ENCODE measurements at places on chromosomes 3 and 15. TPM values are rescaled to one million over a fixed set of nuclear protein-coding genes. Genes with fewer than 3 reads are reported as not detected.

The ANKDD1A gene
- polyA plus RNA-seq, result 2.3 TPM

The TMEM40 gene
- polyA plus RNA-seq, result not detected

The OR5K2 gene
- not detected for polyA plus RNA-seq

- H3K36me3 ChIP-seq, result no peaks in the 10 kb centered on the region
- no peak overlapping the region for H3K4me3 ChIP-seq
- DNase-seq, result no peak
- H3K27ac ChIP-seq, result no peak overlapping the region
These were observed 393.1 kb downstream of the PLOD2 start for GRCh38 chr3:145767909-145768308.

DNA sequence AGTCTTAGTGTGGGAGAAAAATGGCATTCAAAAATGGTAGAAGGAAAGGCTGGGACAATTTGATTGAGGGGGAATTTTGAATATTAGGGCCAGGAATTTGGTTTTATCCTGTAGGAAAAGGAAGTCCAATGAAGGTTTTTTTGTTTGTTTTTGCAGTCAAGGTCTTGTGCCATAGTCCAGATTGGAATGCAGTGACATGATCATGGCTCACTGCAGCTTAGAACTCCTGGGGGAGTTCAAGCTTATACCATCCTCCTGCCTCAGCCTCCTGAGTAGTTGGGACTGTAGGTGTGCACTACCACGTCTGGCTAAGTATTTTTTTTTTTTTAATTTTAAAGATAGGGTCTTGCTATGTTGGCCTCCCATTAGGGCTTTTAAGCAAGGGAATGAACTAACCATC is 2.6 kb upstream of the SLC6A11 start:
- no peak for DNase-seq
- no peaks in the 10 kb centered on the region for H3K4me1 ChIP-seq
- no peak overlapping the region for H3K27ac ChIP-seq
- peaks cover 2% of the 10 kb centered on the region for H3K27me3 ChIP-seq
- H3K4me3 ChIP-seq, result no peak overlapping the region
- no peaks in the 10 kb centered on the region for H3K36me3 ChIP-seq

DNA sequence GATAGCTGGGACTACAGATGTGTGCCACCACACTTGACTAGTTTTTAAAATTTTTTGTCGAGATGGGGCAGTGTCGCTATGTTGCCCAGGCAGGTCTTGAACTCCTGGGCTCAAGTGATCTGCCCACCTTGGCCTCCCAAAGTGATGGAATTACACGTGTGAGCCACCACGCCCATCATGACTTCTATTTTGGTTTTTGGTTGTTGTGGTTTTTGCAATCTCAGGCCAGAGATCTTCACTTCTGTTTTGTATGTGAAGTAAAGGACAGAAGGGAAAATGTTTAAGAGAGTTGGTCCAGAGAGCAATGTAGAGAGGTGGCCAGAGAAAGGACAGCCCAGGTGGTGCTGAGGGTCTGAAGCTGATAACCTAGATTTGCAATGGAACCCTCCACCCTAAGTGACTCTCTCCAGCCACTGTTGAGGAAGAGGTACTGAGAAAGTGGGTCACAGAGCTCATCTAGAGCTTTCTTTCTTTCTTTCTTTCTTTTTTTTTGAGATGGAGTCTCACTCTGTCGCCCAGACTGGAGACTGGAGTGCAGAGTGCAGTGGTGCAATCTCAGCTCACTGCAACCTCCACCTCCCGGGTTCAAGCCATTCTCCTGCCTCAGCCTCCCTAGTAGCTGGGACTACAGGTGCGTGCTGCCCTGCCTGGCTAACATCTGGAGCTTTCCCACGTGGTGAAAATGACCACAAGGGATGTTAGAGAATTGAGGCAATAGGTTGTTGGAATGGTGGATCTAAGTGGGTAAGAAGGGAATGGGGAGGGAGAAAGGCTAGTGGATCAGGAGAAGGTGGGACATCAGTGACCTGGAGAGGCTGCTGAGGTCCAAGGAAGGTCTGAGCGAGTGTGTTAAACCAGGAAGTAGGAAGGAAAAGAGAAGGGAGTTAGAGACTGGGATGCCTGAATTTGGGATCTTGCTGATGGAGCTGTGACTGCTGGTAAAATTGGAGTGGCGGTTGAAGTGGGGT is 22.4 kb upstream of the SEMA4B start:
- no peak for DNase-seq
- H3K36me3 ChIP-seq, result no peaks in the 10 kb centered on the region
- H3K4me1 ChIP-seq, result peaks cover 15% of the 10 kb centered on the region
- peak overlapping the region; percentile 37 for H3K4me3 ChIP-seq
- no peaks in the 10 kb centered on the region for H3K27me3 ChIP-seq
- H3K27ac ChIP-seq, result peak overlapping the region; percentile 74

DNA sequence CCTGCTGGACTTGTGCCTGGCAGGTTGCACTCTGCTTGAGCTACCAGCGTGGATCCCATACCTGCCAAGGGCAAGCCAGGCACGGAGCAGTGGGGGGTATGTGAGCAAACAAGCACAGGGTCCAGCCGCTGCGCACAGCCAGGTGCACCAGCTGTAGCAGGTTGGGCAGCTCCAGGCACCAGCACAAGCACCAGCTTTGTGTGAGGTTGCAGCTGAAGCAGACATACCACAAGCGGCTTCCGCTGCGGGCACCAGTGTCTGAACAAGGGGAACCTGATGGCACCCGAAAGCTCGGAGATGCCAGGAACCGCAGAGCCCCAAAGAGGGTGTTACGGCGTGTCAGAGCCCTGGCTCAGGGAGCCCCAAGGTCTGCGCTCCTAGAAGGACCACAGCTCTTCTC is 472.7 kb upstream of the ARL6 start:
- no peak overlapping the region for H3K27ac ChIP-seq
- peaks cover 3% of the 10 kb centered on the region for H3K36me3 ChIP-seq
- no peak for DNase-seq

DNA sequence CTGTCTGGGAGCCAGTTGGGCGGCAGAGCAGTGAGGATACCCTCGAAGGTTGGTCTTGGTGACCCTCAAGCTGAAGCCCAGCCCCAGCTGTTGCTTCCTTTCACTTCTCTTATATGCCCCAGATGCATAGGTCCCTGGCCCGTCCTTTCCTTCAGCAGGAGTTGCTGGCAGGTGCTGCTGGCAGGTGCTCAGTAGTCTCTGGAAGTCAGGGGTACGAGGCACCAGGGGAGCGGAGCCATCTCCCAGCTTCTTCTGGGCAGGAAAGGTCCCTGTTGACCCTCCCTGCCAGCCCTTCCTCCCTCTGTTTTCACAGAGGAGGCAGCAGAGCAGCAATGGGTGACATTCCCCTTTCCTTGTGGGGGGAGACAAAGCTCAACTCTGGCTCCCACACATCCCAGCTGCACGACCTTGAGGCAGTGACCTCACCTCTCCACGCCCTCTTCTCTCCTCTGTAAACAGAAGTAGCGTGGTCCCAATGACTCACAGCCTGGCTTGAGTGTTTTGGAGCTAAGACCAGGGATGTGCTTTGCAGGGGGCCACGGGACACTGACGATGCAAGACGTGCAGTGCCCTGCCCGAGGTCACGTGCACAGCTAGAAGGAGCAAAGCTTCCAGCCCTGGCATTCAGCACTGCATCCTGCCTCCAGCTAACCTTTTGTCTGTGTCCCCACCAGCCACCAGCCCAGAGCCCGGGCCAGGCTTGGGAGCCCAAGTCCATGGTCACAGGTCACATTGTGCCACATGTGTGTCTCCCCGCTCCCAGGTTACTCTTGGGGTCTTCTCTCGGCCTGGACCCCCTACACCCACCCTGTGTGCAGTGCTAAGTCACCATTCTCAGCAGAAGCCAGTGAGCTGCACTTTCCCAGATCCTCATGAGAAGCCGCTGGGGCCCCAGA is 49.7 kb downstream of the SLC6A6 start:
- H3K27ac ChIP-seq, result no peak overlapping the region
- H3K36me3 ChIP-seq, result peaks cover 26% of the 10 kb centered on the region
- H3K27me3 ChIP-seq, result peaks cover 2% of the 10 kb centered on the region
- DNase-seq, result no peak
- no peaks in the 10 kb centered on the region for H3K4me1 ChIP-seq

GRCh38 chr3:101903451-101903871 is 54.1 kb downstream of the NFKBIZ start:
- no peak overlapping the region for H3K27ac ChIP-seq
- no peaks in the 10 kb centered on the region for H3K4me1 ChIP-seq
- no peak overlapping the region for H3K4me3 ChIP-seq
- no peaks in the 10 kb centered on the region for H3K36me3 ChIP-seq
- DNase-seq, result no peak

DNA sequence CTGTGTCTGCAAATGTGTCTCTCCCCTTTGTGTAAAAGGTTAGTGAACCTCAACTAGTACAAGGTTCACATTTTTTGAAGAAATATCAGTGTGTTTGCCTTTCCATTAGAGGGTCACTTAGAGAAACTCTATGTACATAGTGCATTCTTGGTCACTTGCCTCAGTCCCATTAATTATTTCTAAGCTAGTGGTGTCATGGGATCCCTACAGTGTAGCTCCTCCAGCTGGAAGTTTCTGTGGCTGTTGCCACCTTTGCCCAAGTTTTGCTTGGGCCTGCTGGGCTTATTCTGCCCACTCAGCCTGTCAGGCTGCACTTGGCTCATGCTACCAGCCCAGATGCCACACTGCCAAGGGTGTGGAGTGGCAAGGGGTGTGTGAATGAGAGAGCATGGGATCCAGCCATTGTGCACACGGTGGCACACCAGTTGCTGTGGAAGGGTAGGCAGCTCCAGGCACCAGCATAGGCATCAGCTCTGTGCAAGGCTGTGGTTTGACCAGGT is 161.7 kb downstream of the ARPP21 start:
- H3K36me3 ChIP-seq, result no peaks in the 10 kb centered on the region
- H3K27ac ChIP-seq, result no peak overlapping the region
- no peak overlapping the region for H3K4me3 ChIP-seq
- no peaks in the 10 kb centered on the region for H3K4me1 ChIP-seq
- no peak for DNase-seq

GRCh38 chr15:78311292-78311691 is 11.9 kb upstream of the SKIC8 start:
- H3K4me1 ChIP-seq, result no peaks in the 10 kb centered on the region
- H3K27me3 ChIP-seq, result peaks cover 6% of the 10 kb centered on the region
- DNase-seq, result no peak
- H3K4me3 ChIP-seq, result no peak overlapping the region

The FBXW12 gene
- not detected for polyA plus RNA-seq

The RTP1 gene
- not detected for polyA plus RNA-seq

The NANOGP8 gene
- polyA plus RNA-seq, result not detected

Data from immature natural killer cell (primary cell).